T-helper 9 cell (primary cell): ENCODE measurements at places on chromosomes 7 and 10.
A peak's percentile ranks its signal among the peaks of the same experiment; 100 is the strongest.

GRCh38 chr7:69465262-69465661 lies 133.0 kb upstream of the AUTS2 start:
- DNase-seq: no peak

DNA sequence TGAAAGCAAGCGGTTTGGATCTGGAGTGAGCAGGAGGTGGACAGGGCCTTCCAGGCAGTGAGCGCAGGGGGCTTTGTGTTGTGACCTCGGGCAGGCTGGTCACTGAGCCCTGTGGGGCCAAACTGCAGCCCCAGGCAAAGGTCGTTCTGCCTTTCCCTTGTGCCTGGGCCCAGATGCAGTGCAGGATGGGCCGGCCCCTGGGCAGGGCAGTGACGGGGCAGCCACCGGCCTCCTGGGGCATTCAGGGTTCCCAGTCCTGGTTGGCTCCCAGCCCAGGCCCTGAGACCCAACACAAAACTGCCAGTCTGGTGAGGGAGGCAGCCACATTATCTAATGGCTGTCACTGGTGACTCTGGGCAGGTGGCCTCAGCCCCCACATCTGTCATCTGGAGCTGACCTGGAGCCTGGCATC lies 7.1 kb downstream of the ARPC1B start:
- DNase-seq: no peak

DNA sequence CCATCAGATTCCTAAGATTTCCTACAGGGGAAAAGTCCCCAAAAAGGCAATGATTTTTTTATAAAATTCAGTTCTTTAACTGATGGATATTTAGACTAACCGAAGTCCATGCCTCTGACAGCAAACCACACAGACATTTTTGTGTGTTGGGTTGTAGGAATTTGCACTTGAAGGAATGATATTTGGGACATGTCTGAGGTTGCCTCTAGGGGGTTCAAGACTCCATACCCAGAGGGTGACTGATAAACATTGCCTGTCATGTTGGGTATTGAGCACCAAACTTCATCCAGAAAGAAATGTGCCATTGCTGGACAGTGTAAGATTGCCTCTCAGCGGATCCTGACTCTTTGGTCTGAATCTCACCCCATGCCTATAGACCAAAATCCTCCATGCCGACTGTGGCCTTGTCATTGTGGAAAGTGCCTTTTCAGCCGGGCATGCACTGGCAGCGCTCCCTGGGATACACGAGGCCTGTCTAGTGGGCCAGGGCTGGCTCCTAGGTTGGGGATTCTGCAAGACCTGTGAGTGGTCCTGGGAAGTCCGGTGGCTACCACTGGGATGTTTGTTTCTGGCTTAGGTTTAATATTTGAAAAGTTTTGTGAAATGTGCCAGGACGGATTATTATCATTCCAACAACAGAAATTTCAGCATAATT lies 252.9 kb downstream of the WDR37 start:
- no peak for DNase-seq

GRCh38 chr7:64838691-64839090 lies 44.5 kb downstream of the ZNF138 start:
- DNase-seq: no peak

GRCh38 chr10:119651514-119652360 lies 557 bp downstream of the BAG3 start:
- peak; percentile 27 for DNase-seq

- DNase-seq: no peak
Observed at GRCh38 chr7:79982141-79982770, 152.4 kb upstream of the GNAI1 start.

DNA sequence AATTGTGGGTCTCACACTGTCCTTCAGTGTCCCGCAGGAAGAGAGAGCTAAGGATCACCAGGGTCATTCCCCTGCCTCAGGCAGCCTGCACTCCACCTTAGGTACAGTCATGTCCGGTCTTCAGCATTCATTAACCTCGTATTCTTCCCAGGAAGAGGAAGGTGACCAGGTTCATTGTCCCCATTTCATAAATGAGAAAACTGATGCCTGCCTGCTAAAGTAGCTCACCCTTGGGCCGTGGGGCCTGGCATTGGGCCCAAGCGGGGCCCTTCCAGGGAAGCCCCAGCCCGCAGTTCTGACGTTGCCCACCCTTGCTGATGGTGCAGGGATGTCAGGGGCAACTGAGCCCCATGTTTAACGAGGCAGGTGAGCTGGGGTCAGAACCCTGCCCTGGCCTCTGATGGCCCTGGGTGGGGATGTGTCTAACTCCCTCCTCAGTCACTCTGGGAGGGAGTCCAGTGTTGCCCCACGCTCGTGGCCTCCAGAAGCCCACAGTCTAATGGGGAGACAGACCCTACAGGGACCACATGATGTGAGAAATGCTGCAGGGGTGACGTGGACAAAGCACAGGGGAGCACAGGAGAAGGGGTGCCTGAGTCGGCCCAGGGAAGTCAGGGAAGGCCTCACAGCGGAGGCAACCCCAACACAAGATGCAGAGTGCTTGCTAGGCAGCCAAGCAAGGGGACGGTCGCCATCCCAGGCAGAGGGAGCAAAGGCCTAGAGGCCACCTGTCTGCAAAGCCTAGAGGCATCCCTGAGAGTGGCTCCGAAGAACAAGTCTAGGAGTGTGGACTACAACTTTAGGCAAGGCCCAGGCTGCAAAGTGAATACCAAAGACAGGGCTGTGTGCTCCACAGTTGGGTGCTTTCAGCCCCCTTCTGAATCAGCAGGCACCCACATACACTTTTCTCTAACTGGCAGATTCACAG lies 25.1 kb downstream of the DDIT4 start:
- DNase-seq: no peak

DNA sequence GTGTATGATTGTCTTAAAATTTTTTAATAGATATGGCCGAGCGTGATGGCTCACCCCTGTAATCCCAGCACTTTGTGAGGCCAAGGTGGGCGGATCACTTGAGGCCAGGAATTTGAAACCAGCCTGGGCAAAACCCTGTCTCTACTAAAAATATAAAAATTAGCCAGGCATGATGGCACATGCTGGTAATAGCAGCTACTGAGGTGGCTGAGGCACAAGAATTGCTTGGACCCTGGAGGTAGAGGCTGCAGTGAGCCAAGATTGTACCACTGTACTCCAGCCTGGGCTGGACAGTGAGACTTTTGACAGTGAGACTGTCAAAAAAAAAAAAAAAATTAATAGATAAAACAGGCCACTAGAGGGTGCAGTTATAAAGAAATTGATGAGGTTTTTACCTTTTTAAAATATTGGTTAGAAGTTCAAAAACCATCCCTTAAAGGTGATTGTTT lies 20.5 kb downstream of the NOM1 start:
- no peak for DNase-seq

DNA sequence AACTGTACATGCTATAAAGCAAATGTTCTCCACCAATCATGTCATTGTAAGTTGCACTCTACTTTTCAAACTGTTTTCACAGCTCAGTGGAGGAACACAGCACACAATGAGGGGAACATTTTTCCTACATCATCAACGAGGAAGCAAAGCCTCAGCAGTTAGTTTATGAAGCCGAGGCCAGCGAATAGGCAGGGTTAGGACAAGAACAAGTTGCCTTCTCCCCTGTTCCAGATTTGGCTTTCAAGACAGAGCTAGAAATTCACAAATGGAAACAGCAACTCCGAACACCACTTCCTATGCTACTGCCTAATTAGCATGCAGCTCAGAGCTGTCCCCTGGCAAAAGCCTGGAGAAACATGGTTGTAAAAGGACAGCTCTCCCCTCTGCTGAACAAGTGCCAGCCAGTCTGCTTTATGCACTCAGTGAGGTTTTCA lies 19.8 kb downstream of the ITGB8 start:
- DNase-seq: no peak

GRCh38 chr7:148763622-148764021 lies 64.9 kb downstream of the CUL1 start:
- no peak for DNase-seq

GRCh38 chr10:69716711-69717560 lies 84.8 kb upstream of the COL13A1 start:
- DNase-seq: peak; percentile 61

- no peak for DNase-seq
Observed at GRCh38 chr10:114631090-114631665, 26.9 kb downstream of the ABLIM1 start.

DNA sequence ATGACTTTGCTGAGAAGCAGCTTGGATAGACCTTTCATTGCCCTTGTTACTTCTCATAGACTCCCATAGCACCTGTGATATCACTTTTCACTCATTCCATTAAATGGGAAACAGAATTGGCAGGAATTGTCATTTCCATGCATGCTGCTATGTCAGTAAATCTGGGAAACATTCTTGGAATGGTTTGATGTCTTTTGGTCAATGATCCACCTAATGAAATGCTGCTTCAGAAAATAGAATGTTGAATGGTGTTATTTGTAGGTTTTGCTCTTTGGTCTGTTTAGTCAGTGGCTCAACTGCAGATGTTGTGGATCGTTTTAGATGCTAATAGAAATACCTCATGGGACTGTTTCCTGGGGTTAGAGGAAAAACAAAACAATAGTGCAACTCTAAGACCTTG lies 127.8 kb downstream of the PLPP4 start:
- DNase-seq: no peak

DNA sequence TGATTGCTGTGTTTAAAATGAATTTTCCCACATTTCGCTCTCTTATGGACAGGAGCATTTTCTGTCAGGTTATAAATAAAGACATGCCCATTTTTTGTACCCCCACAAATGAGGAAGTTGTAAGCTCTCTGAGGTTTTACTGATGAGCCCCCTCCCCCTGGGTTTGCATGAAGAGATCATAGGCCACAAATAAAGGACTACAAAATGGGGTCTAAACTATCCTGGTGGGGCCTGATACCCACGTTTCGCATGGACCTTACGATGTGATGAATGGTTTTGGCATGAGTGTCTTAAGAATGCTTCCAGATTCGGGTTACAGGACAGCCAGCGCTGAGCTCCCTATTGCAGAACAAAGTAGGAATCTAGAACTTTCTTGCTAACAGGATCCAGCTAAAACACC lies 5.8 kb downstream of the IKZF1 start:
- DNase-seq: no peak

GRCh38 chr7:23093546-23093945 lies 12.0 kb upstream of the KLHL7 start:
- DNase-seq: no peak
